Activated T-helper 1 cell treated with anti-CD3 and anti-CD28 coated beads, Interleukin-12 subunit alpha, Interleukin-12 subunit beta, Interleukin-2, Interleukin-4 antibody, amounts not matched to agents 30 ng/mL and 10 ng/mL and 1 ng/mL, durations not matched to agents 14 hours and 24 hours and 36 hours (primary cell): ENCODE measurements at places on chromosomes 11 and 22. TPM values are rescaled to one million over a fixed set of nuclear protein-coding genes. Genes with fewer than 3 reads are reported as not detected.

Gene ELFN2
- total RNA-seq = 0.05 and 0.08 TPM in 2 replicates

DNA sequence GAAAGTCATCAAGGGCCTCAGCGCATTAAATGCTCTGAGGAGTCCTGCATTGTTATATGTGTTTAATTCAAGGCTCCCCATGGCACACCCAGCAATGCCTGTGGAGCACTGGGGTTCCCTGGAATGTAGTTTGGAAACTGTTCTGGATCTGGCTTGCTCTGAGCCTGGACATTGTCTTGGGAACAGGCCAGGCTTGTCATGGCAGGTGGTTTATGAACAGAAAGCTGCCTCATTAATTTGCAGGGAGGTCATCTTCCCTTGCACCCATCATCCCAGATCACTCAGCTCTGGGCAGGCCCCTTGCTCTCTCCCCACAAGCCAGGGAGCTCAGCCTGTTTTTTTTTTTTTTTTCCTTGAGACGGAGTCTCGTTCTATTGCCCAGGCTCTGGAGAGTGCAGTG, 32.9 kb downstream of the RPS6KA4 start:
- H3K27ac ChIP-seq = no peak overlapping the region
- no peak for DNase-seq
- peaks cover 10% of the 10 kb centered on the region for H3K27me3 ChIP-seq
- peaks cover 11% of the 10 kb centered on the region for H3K4me1 ChIP-seq
- H3K36me3 ChIP-seq = peaks cover 3% of the 10 kb centered on the region

Gene CFAP300
- total RNA-seq = not detected in 2 replicates

DNA sequence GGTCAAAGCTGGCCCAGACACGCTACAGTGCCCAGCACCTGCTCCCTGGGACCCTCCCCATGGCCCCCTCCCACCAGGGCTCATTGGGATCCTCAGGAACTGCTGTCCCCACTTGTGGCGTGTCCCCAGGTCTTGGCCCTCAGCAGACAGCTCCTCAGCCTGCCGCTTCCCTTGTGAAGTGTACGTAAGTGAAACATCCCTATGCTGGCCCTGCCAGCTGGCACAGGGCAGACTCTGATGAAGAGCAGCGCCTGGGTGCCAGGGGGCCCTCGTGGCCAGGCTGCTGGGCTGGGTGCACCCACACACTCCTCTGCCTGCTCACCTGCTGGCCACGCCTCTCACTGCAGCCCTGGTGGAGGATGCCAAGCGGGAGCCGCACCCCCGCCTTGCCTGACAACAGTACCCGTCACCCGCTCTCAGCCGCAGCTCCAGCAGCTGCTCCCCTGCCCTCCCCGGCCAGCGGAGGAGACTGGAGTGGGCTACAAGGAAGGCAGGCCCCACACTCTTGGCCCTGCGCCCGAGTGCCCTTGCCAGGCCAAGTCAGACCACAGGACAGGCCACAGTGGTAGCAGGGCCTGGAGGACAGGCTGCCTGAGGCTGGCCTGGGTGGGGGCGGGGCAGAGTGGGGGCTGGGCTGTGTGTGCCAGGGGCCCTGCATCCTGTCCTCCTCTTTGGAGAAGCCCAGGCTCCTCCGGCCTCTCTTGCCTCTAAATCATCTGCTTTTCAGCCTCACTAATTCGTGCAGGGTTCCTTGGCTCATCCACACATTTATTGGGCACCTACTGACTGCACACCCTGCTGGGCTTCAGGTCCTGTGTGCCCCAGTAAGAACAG, 39.5 kb downstream of the IGF2 start:
- no peaks in the 10 kb centered on the region for H3K36me3 ChIP-seq
- no peak for DNase-seq
- H3K27me3 ChIP-seq = peaks cover 3% of the 10 kb centered on the region
- H3K4me3 ChIP-seq = no peak overlapping the region
- no peak overlapping the region for H3K27ac ChIP-seq
- no peaks in the 10 kb centered on the region for H3K4me1 ChIP-seq

DNA sequence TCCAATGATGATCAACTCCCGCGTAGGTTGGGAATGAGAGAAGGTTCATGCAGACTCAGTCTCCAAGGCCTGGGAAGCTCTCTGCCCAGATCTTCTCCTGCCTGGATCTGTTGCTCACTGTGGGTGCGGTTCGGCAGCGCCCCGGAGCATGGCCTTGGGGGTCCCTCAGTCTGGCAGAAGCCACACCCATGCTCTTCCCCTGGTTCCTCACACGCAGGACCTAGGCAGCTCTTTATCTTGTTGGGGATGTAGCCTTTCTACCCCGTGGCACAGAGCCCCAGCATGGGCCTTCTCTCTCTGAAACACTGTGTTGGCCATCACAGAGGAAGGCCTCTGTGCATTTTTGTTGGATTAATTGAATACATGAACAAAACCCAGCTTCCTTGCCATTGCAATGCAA, 1461.6 kb downstream of the BRD1 start:
- no peak overlapping the region for H3K4me3 ChIP-seq
- no peaks in the 10 kb centered on the region for H3K27me3 ChIP-seq
- no peak for DNase-seq
- H3K27ac ChIP-seq = no peak overlapping the region
- no peaks in the 10 kb centered on the region for H3K36me3 ChIP-seq

Gene DEFB131B
- not detected in 2 replicates for total RNA-seq

Gene FGF3
- total RNA-seq = not detected in 2 replicates

DNA sequence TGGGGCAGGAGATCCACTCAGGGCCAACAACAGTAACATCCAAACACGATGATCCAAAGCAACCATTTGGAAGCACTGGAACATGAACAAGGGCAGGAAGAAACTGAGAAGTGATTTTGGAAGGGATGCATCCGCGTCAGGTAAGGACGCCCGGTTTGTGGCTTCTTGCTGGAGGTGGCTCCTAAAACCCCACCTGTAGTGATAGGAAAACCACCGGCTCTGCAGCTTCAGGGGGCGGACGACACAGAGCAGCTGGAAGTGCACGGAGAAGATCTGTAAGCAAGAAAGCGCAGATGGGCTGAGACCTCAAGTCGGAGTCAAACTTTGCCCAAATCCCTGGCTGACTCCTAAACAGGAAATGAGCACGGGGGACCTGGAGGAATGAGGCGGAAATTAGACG, 1066.1 kb downstream of the BRD1 start:
- no peak overlapping the region for H3K4me3 ChIP-seq
- H3K27me3 ChIP-seq = peaks cover 5% of the 10 kb centered on the region
- H3K36me3 ChIP-seq = no peaks in the 10 kb centered on the region
- DNase-seq = no peak

GRCh38 chr11:112753706-112754105, 207.5 kb upstream of the NCAM1 start:
- no peak for DNase-seq
- H3K27ac ChIP-seq = no peak overlapping the region
- H3K27me3 ChIP-seq = peaks cover 8% of the 10 kb centered on the region

Gene MIOX
- 0.29 TPM in 1 of 2 replicates, not detected in the other for total RNA-seq
